Activated T-cell treated with anti-CD3 and anti-CD28 coated beads, Interleukin-2, amount 50 U/mL, for 72 hours (primary cell): ENCODE measurements at places on chromosomes 6 and 20. TPM values are rescaled to one million over a fixed set of nuclear protein-coding genes. Genes with fewer than 3 reads are reported as not detected.

Gene FRMD1
- total RNA-seq, result 0.05 TPM

Gene PGC
- not detected for total RNA-seq

Gene SLC24A3
- total RNA-seq, result 0.07 TPM

Gene EYA4
- total RNA-seq, result not detected

DNA sequence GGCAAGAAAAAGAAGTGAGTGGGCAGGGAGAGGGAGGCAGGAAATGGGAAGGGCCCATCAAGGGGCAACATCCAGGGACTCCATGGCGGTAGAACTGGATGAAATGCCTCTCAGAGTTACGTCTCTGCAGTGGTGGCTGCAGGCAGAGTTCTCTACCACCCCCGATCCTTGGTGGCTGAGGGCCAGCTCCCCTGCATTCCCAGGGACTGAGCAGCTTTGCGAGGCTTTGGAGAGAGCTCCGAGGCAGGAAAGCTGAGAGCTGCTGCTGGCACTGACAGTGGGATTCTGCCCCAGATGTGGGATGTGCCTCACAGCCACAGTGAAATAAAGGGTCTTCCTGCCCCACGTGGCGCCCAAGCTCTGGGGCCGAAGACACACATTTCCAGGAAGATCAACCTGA is 236.6 kb downstream of the SLC24A3 start:
- DNase-seq, result no peak

DNA sequence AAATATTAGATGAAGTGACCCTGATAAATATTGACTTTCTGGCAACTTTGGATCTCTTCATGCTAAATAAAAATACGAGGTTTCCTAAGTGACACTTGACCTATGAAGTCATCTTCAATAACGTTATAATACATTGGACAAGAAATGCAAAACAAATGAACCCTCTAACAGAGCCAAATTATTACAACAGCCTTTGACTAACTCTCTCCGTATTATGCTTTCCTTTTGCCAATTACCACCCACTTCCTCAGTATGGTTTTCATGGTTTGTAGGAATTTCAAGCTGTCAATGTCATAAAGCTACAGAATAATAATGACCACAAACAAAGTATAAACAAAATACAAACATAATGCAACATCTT is 210.5 kb downstream of the MOXD1 start:
- DNase-seq, result no peak

DNA sequence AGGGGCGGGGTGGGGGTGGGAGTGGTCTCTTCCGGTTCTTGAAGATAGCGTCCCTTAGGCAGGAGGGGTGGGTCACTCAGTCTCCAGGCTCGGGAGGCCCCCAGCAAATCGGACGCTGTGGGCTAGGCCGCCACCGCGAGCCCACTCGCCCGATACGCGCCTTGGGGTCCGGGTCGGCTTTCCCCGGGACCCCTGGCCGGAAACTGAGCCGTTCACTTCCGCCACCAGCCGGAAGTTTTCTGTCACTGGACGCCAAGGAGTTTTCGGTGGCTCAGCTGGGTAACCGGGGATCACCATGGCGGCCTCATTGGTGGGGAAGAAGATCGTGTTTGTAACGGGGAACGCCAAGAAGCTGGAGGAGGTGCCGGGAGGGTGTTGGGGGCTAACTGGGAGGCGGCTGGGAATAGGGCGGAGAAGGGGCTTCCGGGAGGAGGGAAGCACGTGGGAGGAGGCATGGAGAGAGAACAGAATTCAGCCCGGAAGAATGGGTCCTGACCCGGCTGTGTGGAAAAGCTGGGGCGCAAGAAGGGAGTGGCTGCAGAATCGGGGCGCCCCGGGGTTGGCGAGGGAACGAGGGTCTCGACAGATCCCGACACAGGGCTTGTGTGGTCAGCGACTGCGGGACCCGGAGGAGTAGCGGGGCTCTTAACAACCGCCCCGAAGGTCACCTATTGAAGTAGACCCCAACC is at the start of gene ITPA:
ITPA (plus strand) TSS at position 242 of the 689 bp plus-strand sequence; CDS start at position 296, 54 bp downstream.
- peak; percentile 75 for DNase-seq

GRCh38 chr6:138514860-138515540 is 15.7 kb upstream of the NHSL1 start:
- peak; percentile 18 for DNase-seq

- no peak for DNase-seq
Measured at GRCh38 chr6:164533045-164533362, 776.4 kb downstream of the C6orf118 start.

DNA sequence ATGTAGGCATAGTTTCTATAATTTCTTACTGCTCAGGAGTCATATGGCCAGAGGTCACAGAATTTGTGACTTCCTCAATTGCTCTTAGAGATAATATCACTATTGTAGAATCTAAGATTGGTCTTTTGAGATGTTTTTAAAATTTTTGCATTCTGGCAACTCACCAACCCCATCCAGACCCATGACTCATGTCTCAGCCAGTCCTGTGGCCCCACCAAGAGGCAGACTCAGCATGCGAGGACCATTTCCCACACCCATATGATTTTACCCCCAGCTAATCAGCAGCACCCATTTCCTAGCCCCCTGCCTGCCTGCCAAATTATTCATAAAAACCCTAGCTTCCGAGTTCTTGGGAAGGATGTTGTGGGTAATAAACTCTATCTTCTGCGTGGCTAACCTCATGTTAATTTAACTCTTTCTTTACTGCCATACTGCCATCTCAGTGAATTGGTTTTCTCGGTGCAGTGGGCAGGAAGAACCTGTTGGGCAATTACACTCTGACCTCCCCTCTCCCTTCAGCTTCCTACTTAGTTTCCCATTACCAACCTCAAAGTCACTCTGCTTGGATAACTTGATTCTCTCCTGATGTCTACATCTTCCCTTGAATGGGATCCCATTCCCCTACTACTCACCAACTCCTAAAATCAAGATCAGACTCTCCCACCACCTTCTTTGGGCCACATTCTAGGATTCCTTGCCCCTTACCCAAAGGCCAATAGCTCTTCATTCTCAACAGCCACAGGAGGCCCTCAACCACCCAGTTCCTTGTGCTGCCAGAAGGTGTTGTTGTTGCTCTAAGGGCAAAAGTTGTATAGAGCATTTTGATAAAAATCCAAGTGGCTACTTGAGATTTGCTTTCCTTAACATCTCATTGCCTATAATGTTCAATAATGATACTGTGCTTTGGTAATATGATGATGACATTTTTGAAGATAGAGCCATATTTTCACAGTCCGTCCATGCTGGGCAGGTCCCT is 16.2 kb upstream of the IYD start:
- DNase-seq, result no peak
